ENCODE measurements at places on chromosomes 5 and 9.
A peak's percentile ranks its signal among the peaks of the same experiment; 100 is the strongest.

GRCh38 chr9:137316012-137316981 lies 14.2 kb upstream of the NRARP start:
- DNase-seq = peak; percentile 32

GRCh38 chr5:142969624-142970439 lies 199.7 kb downstream of the ARHGAP26 start:
- DNase-seq = peak; percentile 6

- DNase-seq = no peak
Observed at GRCh38 chr9:117403403-117403811, 11.4 kb downstream of the ASTN2 start.

DNA sequence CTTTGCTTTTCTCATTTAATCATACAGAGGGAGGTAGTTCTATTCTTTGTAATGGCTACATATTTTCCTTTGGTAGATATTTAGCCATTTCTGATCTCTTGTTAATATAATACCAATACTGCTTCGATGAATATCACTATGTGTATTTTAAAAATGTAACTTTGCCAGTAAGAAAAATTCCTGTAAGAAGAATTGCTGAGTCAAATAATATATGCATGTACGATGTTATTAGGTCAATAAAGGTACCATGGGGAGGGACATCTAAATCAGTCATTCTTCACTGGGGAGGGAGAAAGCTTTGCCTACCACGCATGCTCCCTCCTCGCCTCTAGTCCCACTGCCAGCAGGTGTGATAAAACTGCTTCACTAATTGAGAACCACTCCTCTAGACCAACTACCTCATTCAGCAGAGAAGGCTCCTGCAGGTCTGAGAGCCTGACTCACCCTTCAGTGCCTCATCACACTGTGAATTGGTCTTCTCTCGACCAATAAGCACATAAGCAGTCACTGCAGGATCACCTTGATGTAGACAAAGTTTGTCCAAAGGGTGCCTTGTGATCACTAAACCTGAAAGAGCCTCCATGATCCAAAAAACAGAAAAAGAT lies 56.1 kb upstream of the TBCA start:
- peak; percentile 9 for DNase-seq

DNA sequence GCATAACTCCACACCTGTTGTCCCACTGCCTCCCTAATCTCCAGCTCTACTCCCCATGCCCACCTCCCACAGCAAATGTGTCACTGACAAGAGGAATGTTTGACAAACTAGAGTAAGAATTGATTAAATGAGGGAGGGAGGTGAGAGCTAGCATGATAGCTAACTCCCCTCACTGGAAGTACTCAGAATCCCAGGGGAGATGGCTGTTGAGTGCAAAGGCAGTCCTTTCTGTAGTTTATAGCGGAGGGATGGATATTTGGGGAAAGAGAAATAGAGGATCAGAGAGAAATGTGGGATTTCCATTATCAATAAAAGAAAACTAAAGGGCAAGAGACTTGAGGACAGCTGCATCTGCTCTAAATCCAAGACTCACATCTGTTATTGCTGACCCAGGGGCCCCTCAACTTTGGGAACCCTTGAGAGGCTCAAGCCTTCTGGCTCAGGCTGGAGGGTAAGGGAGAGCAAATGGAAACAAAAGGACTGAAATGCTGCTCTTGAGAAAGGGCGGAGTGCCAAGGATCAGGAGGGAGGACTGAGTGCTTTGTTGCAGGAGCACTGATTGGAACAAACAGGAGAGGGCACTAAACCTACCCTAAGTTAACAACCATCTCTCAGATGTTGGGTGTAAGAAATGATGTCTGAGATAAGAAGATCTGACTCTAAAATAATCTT lies 372.1 kb downstream of the NTRK2 start:
- DNase-seq = no peak

DNA sequence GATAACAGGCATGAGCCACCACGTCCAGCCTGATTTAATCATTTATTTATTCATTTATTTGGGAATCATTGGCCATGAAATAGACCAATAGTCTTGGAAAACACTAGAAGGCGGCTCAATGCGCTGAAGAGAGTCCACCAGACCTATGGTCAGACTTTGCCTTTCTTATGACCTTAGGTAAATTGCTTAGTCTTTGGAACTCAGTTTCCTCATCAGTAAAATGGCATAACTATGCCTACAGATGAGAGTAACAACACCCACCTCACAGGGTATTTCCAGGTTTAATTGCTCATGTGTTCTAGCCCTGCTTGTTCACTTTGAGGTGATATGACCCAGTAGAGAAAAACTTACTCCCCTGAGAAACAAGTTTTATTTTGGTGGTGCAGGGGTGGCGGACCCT lies 38.2 kb upstream of the CPEB4 start:
- DNase-seq = no peak

DNA sequence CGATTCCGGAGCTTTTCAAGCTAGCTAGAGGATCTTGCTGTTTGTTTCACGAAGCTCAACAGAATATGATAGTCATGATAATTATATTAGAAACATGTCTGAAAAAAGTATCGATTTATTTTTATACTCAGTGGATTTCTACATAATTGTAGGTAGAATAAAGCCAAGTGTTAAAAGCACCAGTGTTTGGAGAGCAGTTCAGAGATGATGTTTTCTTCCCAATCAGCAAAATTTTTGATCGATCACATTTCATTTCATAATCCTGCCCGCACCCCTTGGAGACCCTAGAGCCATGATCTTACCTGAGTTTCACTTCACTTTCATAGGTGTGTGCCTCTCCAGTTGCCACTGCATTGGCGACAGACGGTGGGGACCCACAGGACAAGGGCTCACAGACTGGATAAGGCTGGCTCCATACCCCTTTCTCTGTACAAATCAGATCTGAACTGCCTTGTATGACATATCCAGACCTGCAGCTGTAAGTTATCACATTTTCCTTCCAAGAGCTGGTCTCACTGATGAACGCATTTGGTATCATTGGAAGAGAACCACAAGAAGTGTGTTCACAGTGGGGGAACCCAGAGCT lies 68.3 kb upstream of the TXNDC8 start:
- no peak for DNase-seq

DNA sequence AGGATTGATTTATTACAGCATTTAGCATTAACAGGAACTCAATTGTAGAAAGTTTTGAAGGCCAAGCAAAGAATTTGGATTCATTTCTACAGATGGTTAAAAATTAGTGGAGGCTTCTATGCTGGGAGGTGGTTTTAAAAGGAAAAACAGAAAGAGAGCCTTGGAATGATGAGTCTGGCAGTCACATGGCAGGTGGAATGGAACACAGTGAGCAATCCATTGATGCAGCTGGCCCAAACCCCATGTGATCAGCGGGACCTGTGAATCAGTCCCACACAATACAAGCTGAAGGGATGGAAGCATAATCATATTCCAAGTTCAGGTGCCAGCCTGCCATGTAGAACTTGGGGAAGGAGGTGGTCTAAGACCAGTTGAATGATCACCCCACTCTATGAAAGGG lies 147.9 kb downstream of the PIP5K1B start:
- DNase-seq = no peak

DNA sequence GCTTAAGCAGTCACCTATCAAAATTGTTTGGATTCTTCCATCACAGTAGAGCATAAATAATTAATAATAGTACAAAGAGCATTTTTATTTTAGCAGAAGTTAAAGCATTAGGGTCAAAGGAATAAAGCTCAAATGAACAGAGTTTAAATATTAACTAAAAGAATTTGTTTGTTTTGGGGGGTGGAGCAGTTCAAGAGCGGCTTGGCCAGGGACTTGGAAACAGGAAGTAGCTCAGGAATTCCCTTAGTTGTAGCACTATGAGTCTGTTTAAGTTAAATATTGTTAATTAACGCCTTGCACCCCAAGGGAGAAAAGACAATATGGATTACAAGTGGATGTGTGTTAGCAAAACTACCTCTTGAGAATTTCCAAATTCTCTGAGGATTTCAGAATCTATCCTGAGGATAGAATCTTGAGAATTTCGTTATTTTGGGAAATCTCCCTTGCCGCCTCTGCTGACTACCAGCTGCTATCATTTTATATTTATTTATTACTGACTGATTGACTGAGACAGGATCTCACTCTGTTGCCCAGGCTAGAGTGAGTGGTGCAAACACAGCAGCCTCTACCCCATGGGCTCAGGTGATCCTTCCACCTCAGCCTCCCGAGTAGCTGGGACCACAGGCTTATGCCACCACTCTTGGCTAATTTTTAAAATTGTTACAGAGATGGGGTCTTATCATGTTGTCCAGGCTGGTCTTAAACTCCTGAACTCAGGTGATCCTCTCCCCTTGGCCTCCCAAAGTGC lies 96.7 kb upstream of the CHD1 start:
- no peak for DNase-seq

GRCh38 chr9:134390537-134390936 lies 64.3 kb downstream of the RXRA start:
- DNase-seq = no peak

DNA sequence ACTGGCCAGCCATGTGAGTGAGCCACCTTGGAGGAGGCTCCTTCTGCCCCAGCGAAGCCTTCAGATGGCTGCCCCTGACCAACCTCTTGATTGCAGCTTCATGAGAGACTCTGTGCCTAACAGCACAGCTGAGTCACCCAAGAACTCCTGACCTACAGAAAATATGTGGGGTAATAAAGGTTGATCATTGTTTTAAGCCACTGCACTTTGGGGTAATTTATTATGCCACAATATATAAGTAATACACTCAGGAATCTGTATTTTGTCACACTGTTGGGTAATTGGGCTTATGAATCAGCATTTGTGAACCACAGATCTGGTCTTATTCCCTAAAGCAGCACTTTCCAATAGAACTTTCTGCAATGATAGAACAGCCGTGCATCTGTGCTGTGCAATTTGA lies 24.4 kb upstream of the VDAC1 start:
- DNase-seq = peak; percentile 96

DNA sequence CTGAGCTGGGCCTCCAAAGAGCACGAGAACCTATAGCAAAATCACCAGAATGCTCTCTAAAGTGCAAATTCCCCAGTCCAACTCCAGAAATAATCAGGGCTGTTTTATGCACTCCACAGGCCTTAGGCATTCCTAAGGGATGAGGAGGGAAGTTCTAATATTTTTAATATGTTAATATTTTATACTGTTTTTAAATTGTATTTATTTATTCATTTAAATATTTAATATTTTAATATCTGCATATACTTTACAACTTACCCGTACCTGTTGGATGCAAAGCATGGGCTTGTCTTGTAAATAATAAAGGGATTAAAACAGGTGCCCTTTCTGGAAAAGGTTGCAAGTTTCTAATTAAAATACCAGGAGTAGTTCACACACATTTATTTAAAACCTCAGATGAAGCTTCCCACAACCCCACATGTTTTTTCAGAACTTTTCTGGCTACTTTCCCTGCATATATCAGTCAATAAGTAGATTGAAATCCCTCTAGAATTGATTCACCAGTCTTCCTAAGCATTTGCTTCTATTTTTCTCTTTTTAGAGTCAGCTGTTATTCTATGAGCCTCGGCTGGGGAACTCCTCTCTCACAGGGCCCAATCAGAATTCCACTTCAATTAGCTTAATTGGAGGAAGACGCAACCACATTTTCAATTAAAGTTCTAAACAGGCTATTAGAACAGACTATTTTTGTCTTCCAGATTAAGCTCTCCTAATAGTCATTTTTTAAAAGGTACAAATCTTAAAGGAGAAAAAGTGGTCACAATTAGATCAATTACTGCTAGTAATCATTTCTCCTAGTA lies 140.8 kb downstream of the CDH6 start:
- no peak for DNase-seq

- no peak for DNase-seq
Observed at GRCh38 chr5:54095969-54096368, 214.4 kb downstream of the ARL15 start.

GRCh38 chr5:169740435-169740834 lies 103.4 kb downstream of the DOCK2 start:
- DNase-seq = no peak

GRCh38 chr5:17666726-17667235 lies 32.5 kb downstream of the TAF11L14 start:
- no peak for DNase-seq

GRCh38 chr9:4117835-4118610 lies 181.8 kb downstream of the GLIS3 start:
- no peak for DNase-seq

DNA sequence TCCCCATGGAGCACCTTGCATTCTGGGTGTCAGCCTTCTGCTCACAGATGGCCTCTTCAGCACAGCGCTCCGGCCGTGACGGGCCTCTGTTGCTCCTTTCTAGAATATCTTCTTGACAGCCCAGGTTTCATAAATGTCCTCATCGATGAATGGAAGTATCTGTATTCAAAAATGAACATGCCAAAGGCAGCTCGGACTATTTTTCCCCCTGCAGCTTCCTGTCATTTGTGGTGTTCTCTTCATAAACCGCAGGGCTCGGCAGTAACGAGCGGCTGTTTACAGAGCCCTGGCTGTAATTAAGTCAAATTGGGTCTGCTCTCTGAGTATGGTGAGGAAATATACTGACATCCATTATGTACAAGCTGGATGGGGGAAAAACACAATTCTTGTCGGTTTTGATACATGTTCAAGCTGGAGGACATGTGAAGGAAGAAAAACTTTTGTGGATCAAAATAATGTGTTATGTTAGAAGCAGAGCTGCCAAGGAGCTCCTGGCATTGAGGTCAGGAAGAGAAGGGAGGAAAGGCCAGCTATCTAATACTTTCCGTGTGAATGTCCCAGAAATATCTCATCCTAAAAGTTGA lies 154.1 kb upstream of the CD180 start:
- no peak for DNase-seq

DNA sequence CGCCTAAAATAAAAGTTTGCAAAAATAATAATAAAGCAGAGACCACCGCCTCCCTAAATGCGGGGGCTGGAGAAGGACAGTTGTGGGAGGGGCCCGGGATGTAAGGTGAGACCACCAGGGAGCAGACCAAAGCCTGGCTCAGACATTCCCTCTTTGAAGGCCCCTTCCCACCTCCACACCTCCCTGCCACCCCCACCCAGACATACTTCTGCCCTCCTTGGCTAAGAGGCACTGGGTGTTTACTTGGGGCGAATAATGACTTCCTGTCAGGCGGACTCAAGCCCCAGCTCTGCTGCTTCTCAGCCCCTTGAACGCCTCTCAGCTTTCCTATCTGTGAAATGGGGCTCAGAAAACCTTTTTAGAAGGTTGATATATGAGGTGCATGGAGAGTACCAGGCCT lies 58.8 kb upstream of the GGTA1 start:
- DNase-seq = no peak

GRCh38 chr5:72066705-72067107 lies 40.6 kb upstream of the MAP1B start:
- DNase-seq = peak; percentile 68

DNA sequence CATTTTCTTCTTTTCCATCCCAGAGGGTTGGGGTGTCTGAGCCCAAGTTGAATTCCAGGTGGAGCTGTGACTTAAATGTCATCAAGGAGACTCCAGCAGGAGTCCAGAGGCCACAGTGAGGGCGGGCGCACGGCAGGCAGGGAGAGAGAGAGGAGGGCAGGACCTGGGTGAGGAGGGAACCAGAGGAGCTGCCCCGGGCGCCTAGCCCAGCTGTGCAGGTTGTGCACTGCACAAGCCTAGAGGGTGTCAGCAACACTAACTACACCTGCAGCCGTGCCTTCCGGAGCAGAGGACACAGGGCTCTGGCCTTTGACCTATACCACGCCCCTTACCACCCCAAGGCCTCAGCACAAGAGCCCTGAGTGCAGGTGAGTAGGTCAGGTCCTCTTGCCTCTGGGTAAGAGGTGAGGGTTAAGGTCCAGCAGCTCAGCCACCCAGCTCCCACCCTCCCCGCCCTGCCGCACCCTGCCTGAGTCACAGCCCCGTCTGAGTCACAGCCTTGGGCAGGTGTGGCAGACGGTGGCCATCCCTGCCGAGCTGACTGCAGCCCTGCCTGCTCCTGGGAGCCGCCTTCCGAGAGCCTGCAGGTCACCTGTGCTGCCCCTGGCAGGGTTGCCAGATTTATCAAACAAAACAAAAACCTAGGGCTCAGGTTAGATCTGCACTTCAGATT lies 6.4 kb upstream of the AGPAT2 start:
- DNase-seq = peak; percentile 88

GRCh38 chr5:65171645-65172044 lies 310.1 kb downstream of the ADAMTS6 start:
- DNase-seq = no peak
